ENCODE measurements at places on chromosomes 2 and 18.
A peak's percentile ranks its signal among the peaks of the same experiment; 100 is the strongest.

- no peak for DNase-seq
Measured at GRCh38 chr18:64566456-64566855, 417.6 kb upstream of the LINC00305 start.

DNA sequence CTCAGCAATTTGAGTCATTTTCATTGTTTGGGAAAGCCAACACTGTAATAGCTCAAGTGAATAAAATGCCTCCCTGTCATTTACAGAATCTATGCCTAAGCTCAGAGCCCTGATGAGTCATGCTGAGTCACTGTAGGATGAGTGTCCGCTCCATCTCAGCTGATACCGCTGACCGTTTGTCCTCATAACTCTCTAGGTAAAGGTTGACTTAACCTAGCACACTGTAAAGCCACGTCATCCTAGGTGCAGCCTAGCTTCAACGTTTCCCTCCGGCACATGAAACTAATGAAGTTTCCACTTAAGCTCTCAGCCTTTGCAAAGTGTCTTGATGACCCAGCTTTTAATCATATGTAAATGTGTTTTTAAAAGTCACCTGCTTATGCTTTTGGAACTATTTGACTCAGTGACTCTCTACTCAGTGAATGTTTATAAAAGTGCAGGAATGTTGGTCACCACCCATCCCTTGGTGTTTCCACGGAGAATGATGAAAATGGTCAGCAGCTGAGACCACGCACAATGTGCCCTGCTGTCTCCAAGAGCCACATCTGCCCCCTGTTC is 154.0 kb downstream of the PMAIP1 start:
- no peak for DNase-seq

- DNase-seq, result peak; percentile 62
Measured at GRCh38 chr2:57908736-57909161, 137.9 kb upstream of the VRK2 start.

DNA sequence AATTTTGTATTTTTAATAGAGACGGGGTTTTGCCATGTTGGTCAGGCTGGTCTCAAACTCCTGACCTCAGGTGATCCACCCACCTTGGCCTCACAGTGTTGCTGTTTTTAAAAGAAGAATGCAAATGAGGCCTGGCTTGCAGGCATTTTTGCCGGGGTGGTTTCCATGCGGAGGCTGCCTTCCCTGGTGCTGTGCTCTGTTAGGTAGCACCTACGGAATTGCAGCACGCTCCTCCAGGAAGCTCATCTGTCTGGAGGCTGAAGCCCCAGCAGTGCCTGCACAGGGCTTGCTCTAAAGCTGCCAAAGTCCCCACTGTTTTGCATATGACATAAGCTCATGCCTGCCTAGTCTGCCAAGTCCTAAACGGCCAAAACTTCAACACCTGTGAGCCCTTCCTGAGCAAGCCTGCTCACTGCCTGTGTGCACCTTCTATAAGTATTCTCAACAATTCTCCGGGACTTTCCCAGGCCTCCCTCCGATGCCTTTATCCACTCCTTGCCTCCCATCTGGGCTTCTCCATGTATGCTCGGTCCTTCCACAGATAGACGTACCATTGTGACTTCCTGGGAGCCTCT is 551.3 kb upstream of the RAB6C start:
- DNase-seq, result no peak

- no peak for DNase-seq
Measured at GRCh38 chr2:28438532-28439063, 45.9 kb downstream of the FOSL2 start.

GRCh38 chr18:35024965-35025364 is 16.2 kb upstream of the MAPRE2 start:
- no peak for DNase-seq

- no peak for DNase-seq
Measured at GRCh38 chr2:37713258-37713700, 41.8 kb upstream of the CDC42EP3 start.

DNA sequence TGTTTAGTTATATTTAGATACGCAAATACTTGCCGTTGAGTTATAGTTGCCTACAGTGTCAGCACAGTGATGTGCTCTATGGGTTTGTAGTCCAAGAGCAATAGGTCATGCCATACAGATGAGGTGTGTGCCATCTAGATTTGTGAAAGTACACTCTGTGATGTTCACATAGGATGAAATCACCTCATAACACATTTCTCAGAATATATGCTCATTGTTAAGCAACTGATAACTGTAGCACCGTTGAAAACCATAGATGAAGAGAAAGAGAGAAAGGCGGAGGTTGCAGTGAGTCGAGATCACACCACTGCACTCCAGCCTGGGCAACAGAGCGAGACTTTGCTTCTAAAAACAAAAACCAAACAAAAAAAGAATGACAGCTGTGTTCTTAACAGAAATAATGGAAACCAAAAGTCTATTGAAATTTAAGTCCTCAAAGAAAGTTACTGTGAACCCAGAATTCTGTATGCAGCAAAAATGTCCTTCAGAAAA is 9.5 kb downstream of the DGKD start:
- no peak for DNase-seq

DNA sequence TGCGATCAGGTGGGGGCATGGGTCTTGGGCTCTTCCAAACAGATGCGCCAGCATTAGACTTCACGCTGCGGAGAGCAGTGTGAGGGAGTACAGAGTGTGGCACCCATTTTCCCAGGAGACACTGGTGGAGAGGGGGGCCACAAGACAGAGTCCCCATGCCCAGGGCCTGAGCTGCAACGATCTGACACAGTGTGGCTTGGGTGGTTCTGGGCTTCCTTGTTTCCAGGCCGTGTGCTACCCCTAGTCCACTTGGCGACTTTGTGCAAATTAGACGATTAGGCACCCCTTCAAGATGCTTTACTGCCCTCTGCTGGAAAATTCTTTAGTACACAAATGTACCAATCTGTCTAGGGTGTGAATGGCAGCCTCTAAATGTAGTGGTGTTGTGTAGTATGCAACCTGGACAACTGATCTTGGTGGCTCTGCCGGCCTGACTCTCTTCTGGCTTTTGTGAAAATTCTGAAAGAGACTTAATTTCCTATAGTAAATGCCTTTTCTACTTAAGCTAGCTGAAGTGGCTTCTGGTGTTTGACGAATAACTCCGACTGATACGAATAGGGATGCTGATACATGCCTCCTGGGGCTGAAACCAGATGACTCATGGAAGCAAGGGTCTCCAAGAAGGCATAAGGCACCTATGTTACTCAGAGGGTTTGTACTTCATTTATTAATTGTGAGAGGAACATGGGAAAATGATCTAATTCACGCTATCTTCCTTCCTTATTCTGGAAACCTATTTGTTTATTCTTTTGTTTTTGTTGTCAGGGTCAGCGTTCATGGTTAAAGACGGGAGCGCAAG is 92.3 kb upstream of the SMAD2 start:
- DNase-seq, result peak; percentile 54

DNA sequence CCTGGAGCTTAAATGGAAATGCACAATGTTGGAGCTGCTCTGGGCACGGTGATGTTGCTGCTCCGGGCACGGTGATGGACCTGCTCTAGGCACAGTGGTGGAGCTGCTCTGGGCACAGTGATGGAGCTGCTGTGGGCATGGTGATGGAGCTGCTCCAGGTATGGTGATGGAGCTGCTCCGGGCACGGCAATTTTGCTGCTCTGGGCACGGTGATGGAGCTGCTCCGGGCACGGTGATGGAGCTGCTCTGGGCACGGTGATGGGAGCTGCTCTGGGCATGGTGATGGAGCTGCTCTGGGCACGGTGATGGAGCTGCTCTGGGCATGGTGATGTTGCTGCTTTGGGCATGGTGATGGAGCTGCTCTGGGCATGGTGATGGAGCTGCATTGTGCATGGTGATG is 79.7 kb downstream of the LDLRAD4 start:
- no peak for DNase-seq

- DNase-seq, result no peak
Measured at GRCh38 chr2:152924722-152925121, 206.3 kb downstream of the ARL6IP6 start.

DNA sequence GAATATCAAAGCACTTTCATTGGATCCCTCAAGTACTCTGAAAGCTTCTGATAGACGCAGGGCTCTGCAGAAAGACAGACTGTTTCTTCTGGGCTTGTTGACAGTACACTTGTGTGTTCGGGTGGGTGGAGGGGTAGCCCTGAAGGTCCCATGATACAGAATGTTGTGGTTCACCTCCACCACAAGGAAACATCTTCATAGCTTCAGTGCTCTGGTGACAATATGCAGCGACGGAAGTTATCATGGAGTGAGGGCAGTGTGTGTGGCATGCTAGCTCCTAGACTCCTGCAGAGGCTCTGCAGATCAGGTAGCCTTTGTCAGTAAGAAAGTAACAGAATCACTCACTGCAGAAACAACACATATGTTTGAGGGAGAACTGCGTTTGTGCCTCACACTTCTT is 90.7 kb downstream of the MEIS1 start:
- no peak for DNase-seq

- DNase-seq, result no peak
Measured at GRCh38 chr2:155485141-155485842, 786.8 kb downstream of the KCNJ3 start.

DNA sequence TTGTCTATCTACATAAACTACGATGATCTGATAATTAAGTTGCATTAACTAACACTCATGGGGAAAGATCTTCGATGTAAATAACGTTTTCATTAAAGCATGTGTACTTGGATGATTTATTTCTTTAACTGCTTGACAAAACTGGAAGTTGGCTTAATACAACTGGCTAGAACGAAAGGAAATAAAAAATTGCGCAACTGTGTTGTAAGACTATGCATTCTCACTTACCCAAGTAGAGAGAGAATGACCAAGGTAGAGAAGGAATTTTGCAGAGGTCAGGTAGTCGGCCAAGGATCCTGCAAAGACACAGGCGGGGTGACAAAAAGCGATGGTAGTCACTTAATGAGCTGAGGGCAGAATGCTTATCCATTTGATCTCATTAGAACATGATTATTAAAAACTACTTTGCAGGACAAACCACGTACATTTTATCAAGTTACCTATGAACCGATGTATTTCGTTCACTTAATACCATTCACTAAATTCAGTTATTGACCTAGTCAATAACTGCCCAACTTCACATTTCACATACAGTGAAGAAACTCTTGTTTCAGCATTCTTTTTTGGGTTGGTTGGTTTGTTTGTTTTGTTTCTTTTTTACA is 900 bp downstream of the SLC40A1 start:
- DNase-seq, result no peak

DNA sequence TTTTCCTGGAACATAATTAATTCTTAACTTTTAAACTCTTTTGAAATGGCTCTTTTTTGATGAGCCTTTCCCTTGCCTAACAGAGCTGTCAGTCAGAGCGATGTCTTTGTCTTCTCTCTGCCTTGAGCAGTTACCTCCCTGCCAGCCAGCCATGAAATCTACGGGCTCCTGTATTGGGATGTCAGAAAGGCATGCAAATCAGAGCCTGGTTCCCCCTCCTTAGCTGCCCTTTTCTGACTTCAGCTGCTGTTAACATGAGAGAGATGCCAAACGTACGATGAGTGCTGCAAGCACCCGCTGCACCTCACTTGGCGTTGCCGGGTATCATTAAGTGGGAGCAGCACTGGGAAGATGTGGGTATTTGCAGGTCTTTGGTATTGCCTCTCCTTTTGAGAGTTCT is 131.4 kb upstream of the BOD1L2 start:
- DNase-seq, result no peak

- no peak for DNase-seq
Measured at GRCh38 chr2:215918901-215919599, 94.3 kb downstream of the MREG start.

- no peak for DNase-seq
Measured at GRCh38 chr2:187313831-187314230, 134.2 kb downstream of the CALCRL start.

Data from CD4-positive, alpha-beta T cell treated with Interleukin-4 for 1 hour (primary cell).